ENCODE measurements at places on chromosomes 1 and 21.

DNA sequence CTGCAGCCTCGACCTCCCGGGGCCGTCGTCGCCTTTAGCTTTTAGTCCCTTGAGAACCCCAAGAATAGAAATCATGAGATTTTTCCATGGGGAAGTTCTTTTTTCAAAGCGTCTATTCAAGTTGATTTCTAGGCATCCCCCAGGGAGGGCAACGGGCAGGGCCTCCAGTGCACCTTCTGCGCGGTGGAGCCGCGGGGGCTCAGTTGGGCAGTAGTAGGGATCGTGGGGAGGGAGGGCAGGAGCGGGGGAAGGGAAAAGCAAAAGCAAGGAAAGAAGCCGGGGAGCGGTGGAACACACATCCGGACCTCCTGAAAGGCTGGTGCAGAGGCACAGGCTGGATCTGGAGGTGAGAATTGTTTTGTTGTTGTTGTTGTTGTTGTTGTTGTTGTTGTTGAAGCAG is 103.4 kb downstream of the PPIAL4G start:
- no peak for DNase-seq

DNA sequence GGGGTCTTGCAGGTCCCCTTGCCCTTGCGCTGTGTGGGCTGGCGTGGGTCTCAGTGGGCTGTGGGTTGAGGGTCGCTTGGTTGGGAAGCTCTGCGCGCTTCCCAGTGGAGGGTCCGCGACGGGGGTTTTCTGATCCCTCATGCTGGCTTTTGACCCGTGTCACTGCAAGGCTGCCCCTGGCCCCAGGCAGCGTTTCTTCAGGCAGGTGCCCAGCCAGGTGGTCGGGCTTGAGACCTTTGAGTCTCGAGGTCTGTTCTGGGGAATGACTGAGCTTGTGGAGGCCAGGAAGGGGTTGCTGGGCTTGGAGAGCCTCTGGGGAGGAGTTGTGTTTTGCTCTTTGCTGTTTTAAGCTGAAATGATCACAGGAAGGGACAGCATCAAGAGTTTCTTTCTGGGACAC is 5.3 kb downstream of the SKI start:
- DNase-seq = no peak

- no peak for DNase-seq
Measured at GRCh38 chr1:186775881-186776560, 52.7 kb upstream of the PLA2G4A start.

- DNase-seq = no peak
Measured at GRCh38 chr1:210347112-210347511, 18.4 kb downstream of the HHAT start.

DNA sequence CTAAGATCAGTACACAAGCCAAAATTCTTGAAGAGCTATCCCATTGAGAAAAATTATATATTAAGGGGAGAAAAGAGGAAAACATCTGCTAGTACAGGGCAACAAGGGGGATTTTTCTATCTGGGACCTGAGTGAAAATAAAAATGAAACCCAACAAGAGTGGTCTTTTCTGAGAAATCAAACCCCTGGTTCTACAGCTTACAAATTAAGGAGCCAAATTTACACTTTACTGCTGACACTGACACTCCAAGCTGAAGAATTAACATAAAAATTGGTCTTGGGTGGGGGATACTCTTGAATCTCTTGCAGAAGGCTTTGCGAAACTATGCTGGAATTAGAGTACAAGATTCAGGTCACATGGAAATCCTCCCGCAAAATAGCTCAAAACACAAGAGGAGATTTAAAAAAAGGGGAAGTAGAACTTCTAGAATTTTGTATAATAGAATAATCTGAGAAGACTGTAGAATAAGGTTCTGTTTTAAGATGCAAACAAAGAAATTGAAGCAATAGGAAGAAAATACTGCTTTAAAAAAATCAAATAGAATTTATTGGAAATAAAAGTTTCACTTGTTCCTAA is 32.1 kb upstream of the HSPA13 start:
- DNase-seq = no peak

GRCh38 chr1:116808200-116808847 is 54.1 kb downstream of the CD2 start:
- DNase-seq = no peak

- DNase-seq = no peak
Measured at GRCh38 chr1:116075990-116076389, 35.2 kb upstream of the MAB21L3 start.

DNA sequence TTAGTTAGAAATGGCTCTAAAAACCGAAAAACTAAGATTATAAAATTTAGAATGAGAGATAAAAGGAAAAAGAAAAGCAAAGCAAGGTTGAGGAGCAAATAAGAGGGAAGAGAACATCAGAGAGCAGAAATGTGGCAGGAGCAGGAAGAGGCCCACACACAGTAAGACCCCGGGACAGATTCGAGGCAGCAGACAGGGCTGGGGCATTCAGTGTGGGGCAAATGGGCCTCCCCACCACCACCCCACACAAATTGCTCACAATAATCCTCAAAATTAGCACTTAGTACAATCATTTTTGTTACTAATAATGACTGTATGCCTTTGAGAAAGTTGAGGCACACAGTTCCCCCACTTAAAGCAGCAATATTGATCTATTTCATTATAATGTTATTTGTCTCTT is 17.1 kb upstream of the SLC44A3 start:
- DNase-seq = no peak

- no peak for DNase-seq
Measured at GRCh38 chr21:35095859-35096291, 46.8 kb upstream of the RUNX1 start.

GRCh38 chr1:30088594-30088993 is 634.8 kb downstream of the MATN1 start:
- no peak for DNase-seq

DNA sequence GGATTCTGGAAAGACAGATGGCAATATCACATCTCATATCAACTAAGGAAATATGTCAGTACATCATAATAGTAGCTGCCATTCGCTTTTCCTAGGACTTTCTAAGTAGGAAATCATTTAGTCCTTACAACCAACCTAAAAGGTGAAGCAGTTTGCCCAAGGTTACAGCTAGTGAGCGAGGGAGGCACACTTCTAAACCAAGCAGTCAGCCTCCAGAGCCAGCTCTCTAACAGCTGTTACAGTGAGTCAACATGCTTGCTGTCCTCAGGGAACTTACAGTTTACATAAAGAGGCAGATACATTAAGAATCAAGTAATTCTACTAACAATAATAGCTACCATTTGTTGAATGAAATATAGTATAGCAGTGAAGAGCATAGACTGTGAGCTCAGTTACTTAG is 57.1 kb downstream of the GIPC2 start:
- DNase-seq = no peak

- DNase-seq = no peak
Measured at GRCh38 chr1:160858507-160858906, 4.2 kb downstream of the CD244 start.

DNA sequence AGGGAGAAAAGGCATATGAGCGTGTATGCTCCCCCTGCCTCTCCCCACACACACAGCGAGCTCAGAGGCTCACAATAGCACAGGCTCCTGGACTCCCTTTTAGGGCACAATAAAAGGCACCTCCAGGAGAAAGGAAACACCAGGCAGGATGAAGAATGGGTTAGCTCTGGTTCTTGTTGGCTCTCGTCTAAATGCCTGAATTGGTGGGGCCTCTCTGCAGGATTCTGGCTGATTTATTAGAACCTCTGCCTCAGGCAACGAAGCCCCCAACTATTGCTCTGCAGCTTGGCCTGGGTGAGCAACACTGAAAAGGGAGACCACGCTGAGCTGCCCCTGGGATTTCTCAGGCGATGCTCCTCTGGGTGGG is 590.9 kb upstream of the PLXNA2 start:
- DNase-seq = no peak

- no peak for DNase-seq
Measured at GRCh38 chr21:34810786-34811185, 142.0 kb downstream of the CLIC6 start.

DNA sequence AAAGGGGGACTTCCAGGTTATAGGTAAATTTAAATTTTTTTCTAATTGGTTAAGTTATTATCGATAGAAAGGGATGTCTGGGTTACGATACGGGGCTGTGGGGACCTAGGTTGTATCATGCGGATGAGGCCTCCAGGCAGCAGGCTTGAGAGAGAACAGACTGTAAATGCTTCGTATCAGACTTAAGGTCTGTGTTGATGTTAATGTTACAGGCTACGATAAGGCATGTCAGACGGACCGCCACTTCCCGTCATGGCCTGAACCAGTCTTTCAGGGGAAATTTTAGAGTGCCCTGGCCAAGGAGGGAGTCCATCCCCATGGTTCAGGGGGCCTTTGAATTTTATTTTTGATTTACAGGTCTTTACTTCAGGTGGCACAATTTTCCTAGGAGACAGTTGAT is 16.7 kb downstream of the ABCG1 start:
- DNase-seq = no peak

DNA sequence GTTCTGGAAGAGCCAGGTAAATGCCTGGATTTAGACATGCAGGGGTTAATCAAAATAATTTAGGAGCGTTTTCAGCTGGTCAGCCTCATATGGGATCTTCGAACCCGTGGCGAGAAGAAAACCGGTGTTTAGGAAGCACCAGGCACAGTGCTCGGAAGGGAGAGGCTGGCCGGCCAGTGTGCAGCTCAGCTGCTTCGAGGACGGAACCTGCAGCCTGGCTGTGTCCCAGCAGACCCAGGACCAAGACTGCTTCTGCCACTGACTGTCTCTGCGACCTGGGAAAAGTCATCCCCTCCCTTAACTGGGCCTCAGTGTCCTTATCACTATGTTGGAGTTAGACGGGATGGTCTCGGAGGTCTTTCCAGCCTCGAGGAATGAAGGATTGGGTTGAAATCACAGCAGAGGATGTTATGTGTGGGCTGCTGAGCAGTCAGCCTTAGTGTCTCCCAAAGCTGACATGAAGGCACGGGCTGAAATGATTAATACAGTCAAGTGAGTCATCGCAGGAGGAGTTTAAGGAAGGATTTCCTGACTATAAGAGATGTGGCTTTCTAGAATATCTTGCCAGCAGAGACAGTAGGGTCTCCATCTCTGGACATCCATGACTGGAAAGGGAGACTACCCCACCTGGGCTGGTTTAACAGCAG is 20.8 kb downstream of the PPFIA4 start:
- no peak for DNase-seq

DNA sequence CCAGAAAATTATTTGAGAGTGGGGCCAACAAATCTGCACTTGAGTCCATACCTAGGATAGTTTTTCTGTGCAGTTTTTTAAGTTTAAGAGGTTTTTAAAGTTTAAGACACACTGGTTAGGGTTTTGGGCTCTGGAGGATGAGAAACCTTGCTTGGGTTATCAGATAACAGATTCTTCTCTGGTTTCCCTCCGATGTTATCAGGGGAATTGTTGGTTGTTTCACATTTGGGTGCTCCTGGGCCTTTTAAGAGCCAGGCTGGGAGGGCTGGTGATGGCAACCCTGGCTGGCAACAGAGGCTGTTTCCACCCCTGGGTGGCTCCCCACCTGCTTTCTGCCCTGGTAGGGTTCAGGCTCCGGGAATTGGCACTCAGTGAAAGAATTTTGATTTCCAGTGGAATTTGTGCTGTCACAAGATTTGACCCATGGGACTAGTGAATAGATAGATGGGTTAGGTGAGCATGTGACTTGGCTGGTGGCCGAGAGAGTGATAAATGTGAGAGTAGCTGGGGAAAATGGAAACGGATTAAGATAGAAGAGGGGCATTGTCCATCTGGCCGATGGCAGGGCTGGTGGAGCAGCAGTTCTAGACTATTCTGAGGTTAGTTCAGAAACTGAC is 14.8 kb downstream of the VANGL1 start:
- no peak for DNase-seq

GRCh38 chr1:217484871-217485270 is 146.0 kb downstream of the GPATCH2 start:
- no peak for DNase-seq

- DNase-seq = no peak
Measured at GRCh38 chr1:229217716-229218115, 53.2 kb upstream of the RAB4A start.

GRCh38 chr1:245571815-245572294 is 417.1 kb downstream of the KIF26B start:
- no peak for DNase-seq

- DNase-seq = no peak
Measured at GRCh38 chr21:15437883-15438282, 291.9 kb upstream of the USP25 start.

GRCh38 chr21:43581453-43581852 is 77.8 kb downstream of the HSF2BP start:
- no peak for DNase-seq

- no peak for DNase-seq
Measured at GRCh38 chr1:191671236-191671635, 487.0 kb upstream of the RGS18 start.

DNA sequence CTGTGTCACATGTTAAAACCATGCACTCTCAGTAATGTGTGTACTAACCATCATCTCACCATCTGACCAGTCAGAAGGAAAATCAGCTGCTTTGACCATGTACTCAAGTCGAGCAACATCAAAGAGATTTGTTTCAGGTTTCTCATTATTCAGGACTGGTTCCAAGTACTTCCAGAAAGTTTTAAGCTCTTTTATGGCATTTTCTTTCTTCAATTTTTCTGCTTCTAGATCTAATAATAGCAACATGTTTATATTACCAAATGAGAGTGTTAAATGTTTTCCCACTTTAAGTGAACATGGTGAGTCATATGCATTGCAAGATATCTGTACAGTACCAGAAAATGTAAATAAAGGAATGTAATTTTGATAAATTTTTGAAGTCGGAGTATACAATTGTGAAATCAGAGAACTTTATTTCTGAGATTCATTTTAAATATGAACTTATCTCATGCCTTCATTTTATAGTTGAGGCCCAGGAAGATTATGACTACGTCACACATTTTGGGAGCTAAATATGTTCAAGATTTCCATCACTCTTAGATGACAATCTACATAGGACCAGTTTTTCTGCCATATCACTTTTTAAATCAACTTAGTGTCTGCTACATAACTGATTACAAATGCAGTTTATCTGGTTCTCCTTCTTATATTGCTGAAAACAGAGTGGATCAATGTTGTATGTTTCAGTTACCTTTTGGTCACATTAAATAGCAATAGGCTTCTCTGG is 87.2 kb downstream of the SPAG17 start:
- no peak for DNase-seq

DNA sequence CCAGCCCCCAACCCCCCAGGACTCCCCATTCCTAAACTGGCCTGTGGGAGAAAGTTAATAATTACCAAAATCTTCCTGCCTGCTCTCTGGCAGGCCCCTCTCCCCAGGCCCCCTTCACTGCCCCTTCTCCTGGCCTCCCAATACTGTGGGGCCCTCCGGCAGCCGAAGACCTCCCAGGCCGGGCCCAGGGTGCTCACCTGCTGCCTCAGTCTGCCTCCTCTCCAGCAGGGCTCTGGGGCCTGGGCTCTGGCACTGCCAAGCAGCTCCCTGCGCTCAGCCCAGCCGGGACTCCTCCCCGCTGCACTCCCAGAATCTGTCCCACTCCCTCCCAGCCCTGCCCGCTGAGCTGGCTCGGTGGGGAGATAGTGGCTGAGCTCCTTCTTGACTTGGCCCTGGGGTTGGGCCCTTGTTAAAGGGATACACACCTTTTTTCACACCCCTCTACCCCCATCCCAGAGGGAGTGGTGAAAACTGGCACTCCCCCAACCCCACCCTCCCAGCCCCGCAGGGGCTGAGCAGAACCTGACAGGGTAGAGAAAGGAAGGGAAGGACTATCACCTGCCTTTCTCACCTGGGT is at the start of gene S100A16:
Gene S100A16, minus strand, starts transcription at position 383 of the 577 bp plus-strand sequence. CDS start 4,986 bp downstream, outside the sequence.
- DNase-seq = no peak

GRCh38 chr1:204036882-204037655 is 35.8 kb upstream of the SOX13 start:
- DNase-seq = no peak

- DNase-seq = no peak
Measured at GRCh38 chr1:52663716-52664115, 30.7 kb downstream of the SHISAL2A start.

Measured in stimulated activated CD4-positive, alpha-beta T cell treated with anti-CD3 and anti-CD28 coated beads, Interleukin-4, amount 100 ng/mL, for 4 hours (primary cell).